ENCODE measurements at places on chromosomes 1 and 21.

DNA sequence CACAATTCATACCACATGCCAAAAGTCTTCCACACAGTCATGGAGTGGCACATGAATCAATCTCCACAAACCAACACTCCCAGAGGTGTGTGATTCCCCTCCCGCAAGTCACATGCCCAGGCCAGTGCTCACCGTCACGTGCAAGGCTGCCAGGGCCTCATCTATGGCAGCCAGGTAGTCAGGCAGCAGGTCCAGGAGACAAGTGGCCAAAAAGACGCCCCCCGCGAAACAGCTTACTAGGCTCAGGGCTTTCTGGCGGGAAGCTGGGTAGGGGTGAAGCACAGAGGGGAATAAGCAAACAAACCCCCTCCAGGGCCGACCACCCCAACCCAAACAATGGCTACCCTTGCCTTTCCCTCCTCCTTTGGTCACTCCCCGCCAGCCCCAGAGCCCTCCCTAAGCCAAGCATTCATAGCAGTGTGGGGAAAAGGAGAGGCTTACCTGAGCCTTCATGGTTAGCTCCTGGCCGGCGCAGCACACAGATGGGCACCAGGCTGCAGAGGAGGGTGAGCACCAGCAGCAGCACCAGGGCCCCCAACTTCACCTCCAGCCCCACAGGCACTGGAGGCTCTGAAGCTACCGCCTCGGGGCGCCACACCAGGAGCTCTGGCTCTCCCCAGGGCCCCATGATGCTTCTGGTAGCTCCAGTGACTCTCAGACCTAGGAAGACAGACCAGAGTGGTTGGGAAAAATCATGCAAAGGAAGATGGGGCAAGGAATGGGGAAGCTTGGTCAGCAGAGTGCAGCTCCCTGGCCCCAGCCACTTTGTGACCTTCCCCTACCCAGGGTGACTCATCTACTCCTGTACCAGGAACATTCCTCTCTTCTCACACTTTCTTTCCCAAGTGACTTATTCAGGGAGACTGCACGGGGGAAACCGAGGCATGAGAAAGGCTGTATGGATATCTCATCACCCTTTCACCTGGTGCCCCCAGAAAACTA, 978 bp downstream of the SLC39A1 start:
- no peak for DNase-seq

DNA sequence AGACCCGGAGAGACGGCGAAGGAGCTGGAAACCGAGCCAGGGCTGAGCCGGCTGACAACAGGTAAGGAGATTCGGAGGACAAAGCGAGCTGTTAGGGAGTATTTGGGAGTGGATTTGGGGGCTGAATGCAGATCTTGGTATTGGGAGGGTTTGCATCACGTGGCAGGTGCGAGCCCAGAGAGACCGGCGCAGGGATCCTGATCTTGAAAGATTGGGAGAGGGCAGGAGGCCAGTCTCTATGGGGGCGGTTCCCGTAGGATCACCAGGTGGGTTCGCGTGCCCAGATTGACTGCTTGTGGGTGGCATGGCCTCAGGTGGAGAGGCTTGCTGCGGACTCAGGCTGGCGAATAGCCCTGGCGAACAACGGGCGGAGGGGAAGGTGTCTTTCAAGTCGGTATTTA, 204 bp downstream of the CIART start:
- DNase-seq = no peak

DNA sequence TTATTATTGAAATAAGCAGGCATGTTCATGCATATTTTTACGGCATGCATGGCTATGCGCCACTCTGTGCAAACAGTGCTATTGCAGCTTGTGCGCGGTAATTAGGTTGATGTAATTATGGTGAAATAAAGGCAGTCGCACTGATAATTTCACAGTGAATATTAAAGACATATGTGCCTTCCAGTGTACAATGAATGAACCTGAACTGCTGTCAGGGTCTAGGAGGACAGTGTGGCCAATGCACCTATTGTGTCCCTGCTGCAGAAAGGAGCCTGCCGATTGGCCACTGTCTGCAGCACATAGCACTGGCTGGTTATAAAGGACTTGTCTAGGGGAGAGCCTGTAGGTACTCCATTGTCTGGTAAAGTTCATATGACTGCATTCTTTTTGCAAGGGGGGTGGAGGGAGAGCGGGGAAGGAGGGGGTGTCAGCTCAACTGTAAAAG, 340.4 kb downstream of the USP25 start:
- no peak for DNase-seq

DNA sequence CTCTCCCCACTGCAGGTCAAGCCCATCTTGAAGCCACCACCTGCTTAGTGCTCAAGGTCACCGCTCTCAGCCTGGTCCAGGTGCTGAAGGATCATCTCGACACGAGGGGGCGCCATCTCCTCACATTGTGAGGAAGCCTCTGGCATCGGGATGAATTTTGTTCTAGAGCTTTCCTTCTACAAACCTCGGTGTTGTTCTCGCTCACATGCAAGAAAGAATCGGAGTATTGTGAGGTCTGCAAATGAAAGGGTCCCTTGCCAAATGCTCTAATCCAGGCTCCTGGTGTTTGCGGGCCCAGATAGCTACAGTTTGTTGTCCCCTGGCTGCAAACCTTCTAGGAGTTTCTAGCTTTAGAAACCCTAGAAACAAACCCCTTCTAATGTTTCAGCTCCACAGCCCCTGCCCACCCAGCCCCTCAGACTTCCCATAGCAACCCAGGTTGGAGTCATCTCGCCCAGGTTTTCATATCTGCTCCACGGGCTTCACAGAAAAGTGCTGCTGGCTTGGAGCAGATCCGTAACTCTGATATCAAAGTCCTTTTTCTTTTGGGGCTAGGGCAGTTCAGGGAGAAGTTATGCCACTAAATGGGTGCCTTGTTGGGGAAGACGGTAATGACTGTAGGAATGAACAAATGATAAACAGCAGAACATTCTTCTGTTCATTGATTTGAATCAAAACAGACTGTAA, 8.6 kb upstream of the ATP5PO start:
- DNase-seq = peak; percentile 82

DNA sequence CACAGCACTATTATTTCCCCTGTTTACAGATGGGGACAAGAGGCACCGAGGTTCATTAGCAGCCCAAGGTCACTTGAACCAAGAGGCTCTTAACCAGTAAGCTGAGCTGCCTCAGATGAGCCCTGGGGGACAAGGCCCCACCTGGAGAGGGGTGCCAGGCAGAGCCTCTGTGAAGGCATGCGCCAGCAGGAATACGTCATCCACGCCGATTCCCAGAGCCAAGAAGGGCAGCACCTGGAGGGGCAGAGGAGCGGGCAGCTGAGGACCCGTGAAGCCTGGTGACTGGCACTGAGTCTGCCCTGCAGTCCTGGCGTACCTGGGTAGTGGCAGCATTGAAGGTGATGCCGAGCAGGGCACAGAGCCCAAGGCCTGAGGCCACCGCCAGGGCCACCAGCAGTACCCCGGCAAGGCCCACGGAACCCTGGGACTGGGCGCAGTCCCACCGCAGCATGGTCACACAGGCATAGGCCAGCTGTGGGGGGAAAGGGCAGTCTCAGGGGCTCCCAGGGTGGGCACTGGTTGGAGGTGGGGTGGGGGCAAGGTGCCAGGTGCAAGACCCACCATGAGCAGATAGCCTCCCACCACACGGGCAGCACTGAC, 14.1 kb downstream of the PTCH2 start:
- no peak for DNase-seq

Measured in CD4-positive, alpha-beta memory T cell (primary cell).